ENCODE measurements at places on chromosomes 6 and 20.
A peak's percentile ranks its signal among the peaks of the same experiment; 100 is the strongest.

DNA sequence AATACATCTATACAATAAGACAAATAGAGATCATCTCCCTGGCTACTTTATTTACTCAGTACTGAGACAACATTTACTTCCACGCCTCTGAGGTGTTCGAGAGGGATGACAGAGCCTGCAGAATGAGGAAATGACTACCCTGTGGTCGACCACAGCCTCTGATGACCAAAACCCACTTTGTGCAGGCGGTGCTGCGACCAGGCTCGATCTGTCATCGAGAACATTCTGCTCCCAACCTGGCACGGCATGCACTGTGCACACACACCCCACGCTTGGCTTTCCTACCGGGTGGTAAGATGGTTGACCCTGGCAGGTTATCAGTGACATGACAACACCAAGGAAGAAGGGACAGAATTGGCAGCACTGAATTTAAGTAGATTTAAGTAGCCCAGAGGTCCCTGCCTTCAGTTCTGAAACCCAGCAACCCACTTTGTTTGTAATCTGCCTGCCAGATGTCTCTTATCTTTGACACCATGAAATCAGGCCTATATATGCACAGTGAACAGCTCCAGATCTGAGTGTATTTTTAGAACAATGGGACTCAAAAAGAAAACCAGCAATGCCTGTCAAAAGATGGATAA lies 42.6 kb downstream of the TTI1 start:
- DNase-seq = peak; percentile 86

DNA sequence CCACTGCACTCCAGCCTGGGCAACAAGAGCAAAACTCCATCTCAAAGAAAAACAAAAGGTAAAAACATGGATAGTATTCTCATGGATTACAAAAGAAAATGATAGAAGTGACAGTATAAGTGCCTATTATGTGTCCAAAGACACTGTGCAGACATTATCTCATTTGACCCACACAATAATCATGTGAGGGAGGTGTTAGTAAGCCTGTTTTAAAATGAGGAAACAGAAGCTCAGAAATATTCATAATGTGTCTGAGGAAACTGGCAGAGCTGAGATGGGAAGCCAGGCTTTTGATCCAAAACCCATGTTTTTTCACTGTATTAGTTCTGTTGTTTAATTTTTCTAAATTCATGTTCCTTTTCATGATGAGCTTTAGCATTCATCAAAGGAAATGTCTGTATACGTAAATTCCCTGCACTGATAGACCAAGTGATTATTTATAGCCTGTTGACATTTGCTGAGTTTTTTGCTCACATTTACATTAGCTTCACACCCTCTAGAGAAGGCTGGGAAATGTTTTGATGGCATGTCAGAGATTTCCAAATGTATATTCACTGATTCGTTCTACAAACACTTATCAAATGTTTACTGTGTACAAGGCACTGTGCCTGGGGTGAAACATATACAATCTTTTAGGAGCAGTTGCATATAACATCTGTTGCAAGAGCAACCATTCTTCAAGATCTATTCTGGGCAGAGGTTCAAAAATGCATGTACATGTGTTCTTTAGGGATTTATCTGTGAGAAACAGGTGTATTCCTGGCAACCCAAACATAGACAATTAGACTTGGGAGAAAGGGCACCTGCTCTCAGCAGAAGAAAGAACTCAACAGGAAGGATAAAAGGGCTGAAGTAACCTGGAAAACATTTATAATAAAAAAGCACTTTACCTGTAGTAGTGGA lies 331.5 kb downstream of the SAMD5 start:
- DNase-seq = no peak

DNA sequence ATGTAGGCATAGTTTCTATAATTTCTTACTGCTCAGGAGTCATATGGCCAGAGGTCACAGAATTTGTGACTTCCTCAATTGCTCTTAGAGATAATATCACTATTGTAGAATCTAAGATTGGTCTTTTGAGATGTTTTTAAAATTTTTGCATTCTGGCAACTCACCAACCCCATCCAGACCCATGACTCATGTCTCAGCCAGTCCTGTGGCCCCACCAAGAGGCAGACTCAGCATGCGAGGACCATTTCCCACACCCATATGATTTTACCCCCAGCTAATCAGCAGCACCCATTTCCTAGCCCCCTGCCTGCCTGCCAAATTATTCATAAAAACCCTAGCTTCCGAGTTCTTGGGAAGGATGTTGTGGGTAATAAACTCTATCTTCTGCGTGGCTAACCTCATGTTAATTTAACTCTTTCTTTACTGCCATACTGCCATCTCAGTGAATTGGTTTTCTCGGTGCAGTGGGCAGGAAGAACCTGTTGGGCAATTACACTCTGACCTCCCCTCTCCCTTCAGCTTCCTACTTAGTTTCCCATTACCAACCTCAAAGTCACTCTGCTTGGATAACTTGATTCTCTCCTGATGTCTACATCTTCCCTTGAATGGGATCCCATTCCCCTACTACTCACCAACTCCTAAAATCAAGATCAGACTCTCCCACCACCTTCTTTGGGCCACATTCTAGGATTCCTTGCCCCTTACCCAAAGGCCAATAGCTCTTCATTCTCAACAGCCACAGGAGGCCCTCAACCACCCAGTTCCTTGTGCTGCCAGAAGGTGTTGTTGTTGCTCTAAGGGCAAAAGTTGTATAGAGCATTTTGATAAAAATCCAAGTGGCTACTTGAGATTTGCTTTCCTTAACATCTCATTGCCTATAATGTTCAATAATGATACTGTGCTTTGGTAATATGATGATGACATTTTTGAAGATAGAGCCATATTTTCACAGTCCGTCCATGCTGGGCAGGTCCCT lies 16.2 kb upstream of the IYD start:
- no peak for DNase-seq

DNA sequence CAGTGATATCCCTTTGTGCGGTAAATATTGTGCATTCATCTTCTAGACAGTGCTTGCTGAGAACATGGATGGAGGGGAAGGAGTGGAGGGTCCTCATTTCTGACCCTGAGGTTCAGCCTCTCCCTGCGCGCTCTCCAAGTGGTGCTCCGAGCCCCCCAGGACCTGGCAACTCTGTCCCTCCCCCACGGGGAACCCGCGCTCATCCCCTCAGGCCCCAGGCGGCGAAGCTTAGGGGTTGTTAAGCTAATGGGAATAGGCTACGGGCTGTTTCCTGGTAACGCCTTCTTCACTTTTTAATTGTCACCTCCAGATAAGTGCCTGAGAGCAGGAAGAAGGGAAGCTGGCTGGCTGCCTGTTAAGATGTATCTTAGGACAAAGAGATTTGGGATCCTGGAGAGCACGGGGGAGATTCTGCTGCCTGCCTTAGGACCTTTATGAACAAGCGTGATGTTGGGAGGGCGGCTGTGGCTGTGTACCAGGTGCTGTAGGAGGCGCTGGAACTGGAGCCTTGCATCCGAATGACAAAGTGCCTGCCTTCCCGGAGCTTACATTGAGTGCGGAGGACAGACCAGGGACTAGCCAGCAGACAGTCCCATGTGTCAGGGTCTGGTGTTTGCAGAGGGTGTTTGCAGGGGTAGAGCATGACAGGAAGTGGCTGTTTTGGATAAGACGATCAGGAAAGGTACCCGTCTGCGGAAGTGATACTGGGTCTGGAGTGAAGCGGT lies 11.7 kb downstream of the TSHZ2 start:
- no peak for DNase-seq

GRCh38 chr6:30447237-30447636 lies 42.1 kb upstream of the HLA-E start:
- no peak for DNase-seq

DNA sequence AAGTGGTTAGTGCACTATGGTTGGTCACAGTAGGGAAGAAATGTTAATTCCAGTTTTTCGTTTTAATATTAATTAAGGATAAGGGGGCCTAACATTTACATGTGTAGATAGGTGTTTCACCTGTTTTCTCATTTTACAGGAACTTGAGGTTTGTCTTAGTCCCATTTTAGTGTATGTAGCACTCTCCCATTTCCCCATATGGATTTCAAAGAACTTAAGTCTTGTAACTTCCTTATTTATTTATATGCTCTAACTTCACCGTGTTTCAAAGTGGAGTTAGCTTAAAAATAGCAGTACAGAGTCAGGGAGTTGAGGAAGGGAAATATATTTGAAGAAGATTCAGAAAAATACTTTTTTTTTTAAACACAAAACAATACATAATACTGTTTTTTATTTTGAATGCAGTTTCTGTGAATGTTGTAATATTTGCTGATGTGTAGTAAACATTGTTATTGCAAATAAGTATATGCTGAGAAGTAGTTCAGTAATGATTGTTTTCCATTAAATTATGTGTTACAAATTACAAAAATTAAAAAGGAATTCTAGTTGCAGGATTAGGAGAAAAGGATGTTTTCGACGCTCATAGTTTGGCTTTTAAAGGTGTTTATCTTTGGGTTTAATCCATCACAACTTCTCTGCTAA lies 3.5 kb downstream of the SCAF8 start:
- DNase-seq = no peak

- DNase-seq = peak; percentile 10
Observed at GRCh38 chr20:36548006-36548315, 6.6 kb downstream of the MYL9 start.

- no peak for DNase-seq
Observed at GRCh38 chr20:1371830-1372539, 20.9 kb downstream of the FKBP1A start.

DNA sequence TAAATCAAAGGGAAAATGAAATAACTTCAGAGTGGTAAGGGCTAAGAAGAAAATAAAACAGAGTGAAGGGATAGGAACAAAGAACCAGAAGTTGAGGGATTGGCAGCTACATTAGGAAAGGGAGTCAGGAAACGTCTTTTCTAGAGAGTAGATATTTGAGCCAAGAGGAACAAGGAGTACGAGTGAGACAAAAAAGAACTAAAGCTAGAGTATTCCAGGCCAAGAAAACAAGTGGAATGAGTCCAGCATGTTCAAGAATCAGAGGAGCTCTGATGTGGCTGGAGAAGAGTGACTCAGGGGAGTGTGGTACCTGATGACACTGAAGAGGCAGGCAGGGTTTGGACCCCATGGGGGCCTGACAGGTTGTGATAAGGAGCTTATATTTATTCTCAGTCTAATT lies 66.3 kb downstream of the CEP162 start:
- no peak for DNase-seq

DNA sequence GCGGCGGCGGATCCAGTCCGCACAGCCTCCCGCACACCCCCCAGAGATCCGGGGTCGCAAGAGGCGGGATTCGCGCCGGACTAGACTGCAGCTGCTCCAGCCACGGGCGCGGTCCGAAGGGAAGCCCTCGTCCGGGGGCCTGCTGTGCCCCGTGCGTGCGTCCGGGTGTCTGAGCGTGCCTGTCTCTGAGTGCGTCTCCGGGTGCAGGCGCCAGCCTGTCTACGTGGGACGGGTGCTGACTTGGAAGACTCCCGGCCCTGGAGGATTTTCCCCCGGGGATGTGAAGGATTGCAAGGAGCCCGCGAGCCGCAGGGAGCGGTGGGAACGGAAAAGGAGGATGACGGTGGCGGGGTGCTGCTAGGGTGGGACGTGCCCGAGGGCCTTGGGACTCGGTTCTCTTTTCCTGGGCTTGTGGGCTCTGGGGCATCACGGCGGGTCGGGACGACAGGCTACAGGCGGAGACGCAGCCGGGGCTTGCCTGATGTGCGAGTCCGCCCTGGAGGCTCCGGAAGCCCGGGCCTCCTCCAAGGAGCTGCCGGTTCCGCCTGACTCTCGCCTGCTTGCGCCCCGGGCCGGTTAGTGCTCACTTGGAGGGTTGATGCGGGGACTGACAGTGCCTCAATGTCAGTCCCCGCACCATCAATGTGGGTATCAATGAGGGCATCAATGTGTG lies 5.7 kb downstream of the MAFB start:
- no peak for DNase-seq

DNA sequence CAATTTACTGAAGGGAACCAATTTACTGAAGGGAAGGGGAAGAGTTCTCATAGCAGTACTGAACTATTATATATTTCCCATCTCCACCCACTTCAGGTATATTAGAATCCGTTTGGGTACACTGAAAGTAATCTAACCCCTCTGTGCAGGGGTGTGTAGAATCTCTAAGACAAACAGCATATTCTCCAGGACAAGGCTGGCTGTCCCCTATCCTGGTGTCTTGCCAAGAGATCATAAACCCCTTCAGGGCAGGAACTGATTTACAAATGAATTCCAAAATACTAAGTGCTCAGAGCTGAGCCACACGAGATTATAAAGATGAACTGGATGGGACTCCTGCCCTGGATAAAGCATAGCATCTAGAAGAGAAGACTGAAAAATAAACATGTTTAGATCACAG lies 9.2 kb downstream of the ASF1A start:
- no peak for DNase-seq

GRCh38 chr6:44868335-44868668 lies 459.8 kb upstream of the RUNX2 start:
- peak; percentile 23 for DNase-seq

DNA sequence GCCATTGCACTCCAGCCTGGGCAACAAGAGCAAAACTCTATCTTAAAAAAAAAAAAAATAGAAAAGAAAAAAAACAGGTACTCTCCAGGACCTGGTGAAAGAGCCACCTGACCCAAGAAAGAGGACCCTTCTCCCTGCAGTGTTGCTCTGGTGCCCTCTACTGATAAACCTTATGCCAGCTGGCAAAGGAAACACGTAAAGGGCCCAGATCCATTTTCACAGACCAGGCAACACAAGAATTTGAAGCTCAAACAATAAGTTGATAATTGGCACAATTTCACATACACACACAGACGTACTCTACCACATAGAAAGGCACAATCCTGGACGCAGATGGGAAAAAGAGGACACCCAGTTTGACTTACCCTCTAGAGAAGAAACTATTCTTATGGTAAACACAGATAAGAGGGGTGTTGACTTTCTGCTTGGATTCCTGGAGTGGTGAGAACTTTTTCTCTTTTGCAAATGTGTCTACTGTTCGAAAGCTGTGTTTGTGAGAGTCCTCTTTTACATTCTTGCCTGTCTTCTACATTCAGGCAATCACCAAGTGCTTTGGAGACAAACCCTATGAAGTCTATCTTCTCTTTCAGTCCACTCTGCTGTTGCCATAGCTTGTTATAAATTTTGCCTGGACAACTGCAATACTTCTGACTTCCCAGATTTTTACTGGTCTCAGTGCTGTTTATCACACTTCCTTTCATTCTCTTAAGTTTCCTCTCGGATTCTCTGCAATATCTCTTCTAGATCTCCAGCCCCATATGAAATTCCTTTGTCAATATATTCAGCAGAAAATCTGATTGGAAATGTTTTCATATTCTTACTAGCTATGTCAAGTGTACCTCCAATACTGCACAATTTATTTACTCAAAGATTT lies 6.4 kb upstream of the SNRPB start:
- DNase-seq = no peak

- no peak for DNase-seq
Observed at GRCh38 chr20:1855109-1855508, 40.1 kb upstream of the SIRPA start.

DNA sequence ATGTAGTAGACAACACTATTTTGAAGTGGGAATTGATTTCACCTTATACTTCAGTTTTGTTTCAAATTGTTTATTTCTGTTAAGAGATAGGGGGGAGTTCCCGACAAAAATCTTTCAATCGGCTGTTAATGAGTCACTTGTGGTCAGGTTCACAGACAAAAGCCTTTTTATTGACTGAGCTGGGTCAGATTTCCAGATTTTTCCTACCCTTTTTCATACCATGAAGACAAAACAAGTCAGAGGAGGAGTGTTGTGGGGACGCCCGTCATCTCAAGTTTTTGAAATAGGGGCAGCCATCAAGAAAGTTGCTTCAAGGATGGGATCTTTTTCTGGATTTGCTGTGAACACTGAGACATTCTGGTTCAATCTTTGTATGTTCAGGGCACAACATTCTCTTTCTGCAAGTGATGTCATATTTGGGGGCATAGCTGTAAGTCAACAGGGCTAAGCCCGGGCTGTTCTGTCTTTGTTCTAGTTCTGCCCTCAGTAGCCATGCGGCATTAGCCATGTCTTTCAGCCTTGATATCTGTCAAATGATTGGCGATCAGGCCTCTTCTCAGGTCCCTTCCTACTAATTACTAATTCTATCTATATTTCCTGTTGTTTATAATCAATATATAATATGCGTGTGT lies 496.0 kb upstream of the MARCKS start:
- no peak for DNase-seq

Data from GM10248 (cell line).